ENCODE measurements at places on chromosomes 11 and 22.

DNA sequence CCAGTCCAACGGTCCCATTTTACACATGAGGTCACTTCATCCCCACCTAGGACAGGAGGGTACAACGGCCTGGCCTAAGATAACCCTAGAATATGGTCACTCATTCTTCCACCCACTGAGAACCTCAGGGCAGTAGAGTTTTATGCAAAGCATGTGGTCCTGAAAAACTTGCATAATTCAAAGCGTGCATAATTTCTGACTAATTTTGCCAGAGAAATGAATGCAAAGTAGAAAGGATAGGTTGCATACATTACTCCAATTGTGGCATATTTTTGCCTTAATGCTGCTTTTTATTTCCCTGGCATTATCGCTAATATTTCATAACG, 32.5 kb upstream of the SLC35C1 start:
- no peak for DNase-seq

- DNase-seq, result no peak
Measured at GRCh38 chr22:26339755-26340154, 89.3 kb upstream of the ASPHD2 start.

DNA sequence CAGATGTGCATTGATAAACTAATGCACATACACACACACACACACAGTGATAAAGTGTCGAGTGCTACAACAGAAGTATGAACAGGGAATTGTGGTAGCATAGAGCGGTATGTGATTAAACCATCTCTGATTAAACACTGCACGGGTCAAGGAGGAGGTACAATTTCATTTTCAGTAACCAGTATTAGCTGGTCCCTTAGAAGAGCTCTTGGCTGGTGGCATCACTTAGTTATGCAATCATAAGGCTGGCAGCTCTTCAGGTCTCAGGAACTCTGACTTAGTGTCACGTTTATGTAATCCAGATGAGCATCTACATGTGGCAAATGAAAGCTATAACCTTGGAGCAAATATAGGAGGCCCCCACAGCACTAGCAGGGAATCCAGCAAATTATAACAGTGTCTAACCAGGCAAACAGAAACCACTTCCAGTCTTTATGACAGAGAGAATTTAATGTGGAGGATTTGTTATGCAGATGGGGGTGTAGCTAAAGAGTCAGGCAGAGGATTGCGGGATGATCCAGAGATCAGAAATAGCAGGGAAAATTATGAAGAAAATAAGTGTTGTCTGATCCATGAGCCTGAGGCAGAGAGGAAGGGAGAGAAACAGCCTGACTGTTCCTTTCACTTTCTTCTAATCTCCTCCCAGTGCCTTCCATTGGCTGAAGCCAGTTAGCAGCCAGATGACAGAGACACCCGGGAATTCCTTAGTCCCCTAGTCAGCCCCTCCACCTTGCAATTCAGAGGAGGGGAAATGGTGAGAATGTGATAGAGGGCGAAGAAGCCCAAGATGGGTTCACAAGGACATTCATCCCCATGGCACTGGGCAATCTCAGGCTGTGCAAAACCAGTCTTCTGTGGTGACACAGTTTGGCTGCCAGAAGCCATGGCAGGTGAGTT, 533.1 kb upstream of the TENM4 start:
- no peak for DNase-seq

GRCh38 chr11:76236092-76236999, 30.0 kb upstream of the WNT11 start:
- DNase-seq, result peak; percentile 21

DNA sequence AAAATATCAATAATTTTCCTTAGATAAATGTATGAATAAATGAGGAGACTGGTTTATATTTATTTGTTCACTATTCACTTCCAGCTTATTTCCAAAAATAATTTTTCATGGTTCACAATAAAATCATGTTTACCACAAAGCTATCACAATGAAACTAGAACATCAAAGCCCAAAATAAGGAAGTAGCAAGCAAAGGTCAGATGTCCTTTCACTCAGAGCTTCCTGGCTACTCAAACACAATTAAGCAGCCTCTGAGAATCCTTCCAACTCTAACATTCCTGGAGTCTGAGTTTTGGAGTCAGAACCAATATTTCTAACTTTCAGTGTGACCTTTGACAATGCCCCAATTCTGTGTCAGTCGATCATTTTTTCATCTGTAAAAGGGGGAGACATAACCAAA, 527.0 kb downstream of the SOX6 start:
- no peak for DNase-seq

GRCh38 chr11:12235947-12236743, 125.8 kb downstream of the MICAL2 start:
- peak; percentile 49 for DNase-seq

DNA sequence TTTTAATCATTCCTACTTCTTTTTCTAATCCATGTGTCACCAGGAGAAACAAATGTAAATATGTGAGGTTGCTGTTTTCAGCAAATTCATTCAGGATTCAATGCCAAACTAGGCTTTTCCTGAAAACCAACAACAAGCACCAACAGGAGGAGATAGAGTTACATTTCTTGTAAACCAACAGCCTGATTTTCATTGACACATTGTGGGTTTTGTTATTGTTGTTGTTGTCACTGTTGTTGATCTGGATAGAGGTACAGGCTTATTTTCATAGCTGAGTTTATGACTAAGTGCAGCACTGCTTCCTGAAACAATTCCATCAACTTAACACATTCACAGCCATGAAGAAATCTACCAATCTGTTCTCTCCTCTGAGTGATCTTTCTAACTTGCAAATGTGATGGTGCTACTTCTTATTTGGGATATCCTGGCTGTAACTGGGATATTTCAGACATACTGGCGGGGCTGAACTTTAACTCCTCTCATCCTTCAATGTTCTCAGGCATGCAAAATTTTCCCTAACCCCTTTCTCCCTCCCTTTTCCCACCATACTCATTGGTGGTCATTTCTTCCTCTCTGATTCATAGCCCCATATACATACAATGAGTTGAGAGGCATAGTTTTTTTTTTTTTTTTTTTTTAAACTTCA, 65.5 kb downstream of the ME3 start:
- DNase-seq, result no peak

DNA sequence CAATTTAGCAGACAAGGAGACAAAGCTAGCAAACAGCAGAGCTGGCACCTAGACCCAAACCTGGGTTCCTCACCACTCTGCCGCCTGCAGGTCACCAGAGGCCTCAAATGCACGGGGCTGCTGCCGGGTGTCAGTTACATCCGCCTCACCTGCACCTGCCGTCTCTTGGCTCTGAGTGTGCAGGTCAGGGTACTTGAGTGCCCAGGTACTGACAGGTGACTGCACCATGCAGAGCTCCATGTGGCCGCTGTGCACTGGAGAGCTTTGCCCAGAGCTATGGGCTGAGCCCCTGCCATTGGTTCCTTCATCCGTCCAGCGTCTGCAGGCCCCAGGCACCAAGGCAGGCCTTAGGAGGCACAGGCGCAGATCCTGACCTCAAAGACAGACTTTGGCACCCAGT, 35.0 kb downstream of the PDGFB start:
- no peak for DNase-seq

DNA sequence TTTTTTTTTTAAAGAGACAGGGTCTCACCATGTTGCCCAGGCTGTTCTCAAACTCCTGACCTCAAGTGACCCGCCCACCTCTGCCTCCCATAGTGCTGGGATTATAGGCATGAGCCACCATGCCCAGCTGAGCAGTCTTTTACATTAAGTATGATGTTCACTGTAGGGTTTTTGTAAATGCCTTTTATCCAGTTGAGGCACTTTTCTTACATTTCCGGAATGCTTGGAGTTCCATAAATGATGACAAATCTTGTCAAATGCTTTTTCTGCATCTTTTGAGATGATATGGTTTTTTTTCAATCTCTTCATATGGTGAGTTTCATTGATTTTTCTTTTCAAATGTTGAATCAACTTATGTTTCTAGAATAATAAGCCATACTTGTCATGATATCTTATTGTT, 29.4 kb upstream of the CTTN start:
- DNase-seq, result no peak

DNA sequence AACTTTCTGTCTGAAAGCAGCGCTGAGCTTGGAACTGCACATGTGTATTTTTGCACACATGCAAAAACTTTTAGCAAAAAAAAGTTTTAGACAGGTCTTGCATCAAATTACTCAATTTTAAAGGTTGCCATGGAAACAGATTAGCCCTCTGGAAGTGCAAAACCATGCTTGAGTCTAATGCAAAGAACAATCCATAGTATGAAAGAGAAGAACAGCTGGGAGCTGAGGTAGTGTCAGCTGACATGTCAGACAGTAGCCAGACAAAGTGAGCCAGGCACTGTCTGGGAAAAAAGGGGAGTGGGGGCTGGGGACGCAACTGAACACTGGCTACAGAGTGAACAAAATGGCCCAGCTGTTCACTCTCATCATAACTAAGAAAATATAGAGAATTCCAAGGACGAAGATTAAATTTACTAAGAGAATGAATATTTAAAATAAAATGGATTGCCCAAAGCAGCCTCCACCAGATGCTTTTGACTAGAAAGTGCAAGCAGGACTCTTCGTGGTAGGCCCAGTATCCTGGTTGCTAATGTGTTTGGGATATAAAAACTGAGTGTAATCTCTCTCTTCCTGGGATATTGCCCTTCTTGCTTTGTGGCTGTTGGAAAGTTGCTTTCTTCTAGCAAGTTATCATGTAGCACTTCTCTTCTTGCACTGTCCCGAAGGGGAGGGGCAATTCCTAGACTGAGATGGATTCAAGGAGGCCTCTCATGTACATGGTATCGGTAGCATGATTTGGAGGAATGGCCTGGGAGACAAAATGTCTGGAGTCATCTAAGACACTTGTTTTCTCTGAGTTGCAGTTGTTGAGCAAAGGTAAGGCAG, 434.1 kb upstream of the FAT3 start:
- DNase-seq, result no peak

- no peak for DNase-seq
Measured at GRCh38 chr11:69598147-69598546, 42.8 kb upstream of the CCND1 start.

DNA sequence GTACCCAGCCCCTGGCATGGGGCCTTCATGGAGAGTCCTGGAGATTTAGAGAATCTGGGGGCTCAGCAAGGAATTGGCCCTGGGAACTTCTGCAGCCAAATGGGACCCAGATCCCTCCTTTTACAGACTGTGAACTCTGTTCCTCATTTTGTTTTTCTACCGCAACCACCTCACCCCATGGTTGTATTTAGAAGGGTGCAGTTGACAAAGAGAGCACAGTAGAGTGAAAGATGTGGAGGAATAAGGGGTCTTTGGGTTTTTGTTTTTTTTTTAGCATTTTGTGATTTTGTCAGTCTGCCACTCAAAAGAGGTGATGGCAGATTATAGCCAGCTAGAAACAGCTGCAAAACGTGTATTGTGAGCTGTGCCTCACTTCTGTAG, 1.9 kb downstream of the ZNF74 start:
- DNase-seq, result no peak

- no peak for DNase-seq
Measured at GRCh38 chr11:43735961-43736360, 55.4 kb downstream of the HSD17B12 start.

DNA sequence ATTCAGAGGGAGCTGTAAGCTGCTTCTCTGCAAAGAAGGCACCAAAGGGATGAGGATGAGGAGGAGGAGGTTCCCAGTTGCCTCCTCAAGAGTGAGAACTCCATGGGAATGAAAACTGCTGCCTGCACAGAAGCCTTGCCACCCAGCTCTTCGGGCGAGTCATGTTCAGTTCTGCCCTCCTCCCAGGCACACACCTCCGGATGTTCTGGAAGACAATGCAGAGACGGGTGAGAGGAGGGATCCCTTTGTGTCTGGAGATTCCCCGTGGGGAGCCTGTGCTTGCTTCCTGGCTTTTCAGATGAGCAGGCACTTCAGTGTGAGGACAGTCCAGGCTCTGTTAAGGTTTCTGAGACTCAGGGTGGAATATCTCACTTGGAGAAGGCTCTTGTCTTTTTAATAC, 295.6 kb downstream of the DDX10 start:
- DNase-seq, result no peak

DNA sequence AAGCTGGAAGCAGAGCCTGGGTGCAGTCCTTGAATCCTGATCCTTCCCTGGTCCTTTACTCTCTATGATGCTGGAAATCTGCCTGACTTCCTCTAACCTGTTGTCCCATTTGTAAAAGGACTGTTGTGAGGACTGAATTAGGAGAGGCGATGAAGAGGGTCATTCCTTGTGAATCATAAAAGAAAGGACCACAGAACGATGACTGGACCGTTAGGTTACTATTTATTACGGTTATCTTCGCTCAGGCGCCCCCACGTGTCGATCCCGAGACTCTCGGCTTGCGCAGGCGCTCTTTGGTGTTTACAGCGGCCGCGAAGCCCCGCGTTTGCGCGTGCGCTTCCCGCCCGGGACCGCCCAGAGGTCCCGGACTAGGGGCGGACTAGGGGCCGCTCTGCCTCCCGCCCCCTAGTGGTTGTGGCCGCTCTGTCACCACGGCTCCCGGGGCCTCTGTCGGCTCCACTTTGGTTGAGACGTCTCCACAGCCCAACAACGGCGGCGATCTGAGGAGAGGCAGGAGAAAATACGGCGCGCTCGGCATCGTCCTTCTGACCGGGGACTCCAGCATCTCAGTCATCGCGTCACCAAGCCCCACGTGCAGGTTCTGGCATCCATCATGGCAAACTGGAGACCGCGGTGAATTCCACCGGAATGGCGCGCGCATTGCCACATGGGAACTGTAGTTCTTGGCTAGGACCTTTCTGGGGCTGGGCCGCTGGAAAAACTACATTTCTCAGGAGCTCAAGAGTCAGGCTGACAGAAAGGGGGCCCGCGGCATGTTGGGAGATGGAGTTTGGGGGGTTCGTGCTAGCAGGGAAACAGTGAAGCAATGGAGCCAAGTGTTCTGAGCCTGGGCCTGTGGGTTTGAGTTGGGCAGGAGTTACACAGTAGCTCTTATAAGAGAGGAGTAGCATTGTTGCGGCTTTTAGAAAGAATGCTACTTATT, at the start of gene STARD10:
STARD10 (minus strand) TSS at position 623 of the 943 bp plus-strand sequence. CDS start 12,866 bp downstream, outside the sequence.
- DNase-seq, result peak; percentile 90

GRCh38 chr22:37659066-37659896, 758 bp downstream of the PDXP start:
- DNase-seq, result no peak

GRCh38 chr11:122853261-122853660, 15.0 kb downstream of the CRTAM start:
- DNase-seq, result no peak

- DNase-seq, result no peak
Measured at GRCh38 chr11:14544611-14545010, 24.4 kb upstream of the PSMA1 start.

GRCh38 chr11:64000026-64000739, 13.9 kb downstream of the OTUB1 start:
- DNase-seq, result peak; percentile 60

All from T-cell (primary cell).